Kasumi-1 (cell line): ENCODE measurements at places on chromosomes 5 and 9.

- peak; percentile 82 for DNase-seq
Observed at GRCh38 chr5:35863159-35863558, 6.5 kb downstream of the IL7R start.

DNA sequence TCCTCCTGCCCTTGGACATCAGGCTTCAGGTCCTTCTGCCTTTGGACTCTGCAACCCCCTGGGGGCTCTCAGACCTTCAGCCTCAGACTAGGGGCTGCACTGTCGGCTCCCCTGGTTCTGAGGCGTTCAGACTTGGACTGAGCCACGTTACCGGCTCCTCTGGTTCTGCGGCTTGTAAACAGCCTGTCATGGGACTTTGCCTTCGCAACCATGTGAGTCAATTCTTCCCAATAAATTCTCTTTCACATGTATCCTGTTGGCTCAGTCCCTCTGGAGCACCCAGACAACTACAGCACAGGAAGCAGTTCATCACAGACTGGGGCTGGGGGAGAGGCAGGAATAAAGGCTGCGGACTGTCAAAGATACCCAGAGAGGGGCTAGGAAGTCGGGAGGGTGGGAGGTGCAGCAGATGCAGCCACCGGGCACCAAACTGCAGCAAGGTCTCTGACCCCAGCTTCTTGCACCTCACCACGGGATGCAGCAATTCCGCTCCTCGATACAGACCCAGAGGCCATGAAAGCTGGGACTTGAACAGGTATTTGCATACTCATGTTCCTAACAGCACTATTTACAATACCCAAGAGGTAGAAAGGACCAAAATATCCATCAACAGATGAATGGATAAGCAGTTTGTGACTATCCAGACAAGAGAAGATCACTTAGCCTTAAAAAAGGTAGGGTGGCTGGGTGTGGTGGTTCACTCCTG lies 100.8 kb downstream of the COL23A1 start:
- DNase-seq: no peak

DNA sequence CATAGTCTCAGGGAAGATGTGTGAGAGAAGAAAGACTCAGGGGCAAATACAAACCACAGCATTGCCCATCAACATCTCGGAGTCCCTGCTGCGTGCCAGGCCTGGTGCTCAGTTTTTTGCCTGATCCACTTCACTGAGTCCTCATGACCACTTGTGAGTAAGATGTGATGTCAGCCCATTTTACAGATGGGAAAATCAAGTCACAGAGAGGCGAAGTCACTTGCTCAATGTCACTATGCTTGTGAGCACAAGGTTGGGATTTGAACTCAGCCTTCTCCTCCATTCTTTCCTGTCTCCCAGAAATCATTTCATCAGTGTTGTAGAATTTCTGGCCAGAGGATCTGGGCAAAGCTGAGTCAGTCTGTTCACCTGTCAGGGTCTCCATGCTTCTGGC lies 34.6 kb upstream of the PSD2 start:
- no peak for DNase-seq

- no peak for DNase-seq
Observed at GRCh38 chr5:100731768-100732167, 171.3 kb downstream of the ST8SIA4 start.

- no peak for DNase-seq
Observed at GRCh38 chr9:137237759-137238726, 3.0 kb upstream of the TUBB4B start.

- DNase-seq: no peak
Observed at GRCh38 chr9:68949271-68950000, 64.5 kb downstream of the PRKACG start.

DNA sequence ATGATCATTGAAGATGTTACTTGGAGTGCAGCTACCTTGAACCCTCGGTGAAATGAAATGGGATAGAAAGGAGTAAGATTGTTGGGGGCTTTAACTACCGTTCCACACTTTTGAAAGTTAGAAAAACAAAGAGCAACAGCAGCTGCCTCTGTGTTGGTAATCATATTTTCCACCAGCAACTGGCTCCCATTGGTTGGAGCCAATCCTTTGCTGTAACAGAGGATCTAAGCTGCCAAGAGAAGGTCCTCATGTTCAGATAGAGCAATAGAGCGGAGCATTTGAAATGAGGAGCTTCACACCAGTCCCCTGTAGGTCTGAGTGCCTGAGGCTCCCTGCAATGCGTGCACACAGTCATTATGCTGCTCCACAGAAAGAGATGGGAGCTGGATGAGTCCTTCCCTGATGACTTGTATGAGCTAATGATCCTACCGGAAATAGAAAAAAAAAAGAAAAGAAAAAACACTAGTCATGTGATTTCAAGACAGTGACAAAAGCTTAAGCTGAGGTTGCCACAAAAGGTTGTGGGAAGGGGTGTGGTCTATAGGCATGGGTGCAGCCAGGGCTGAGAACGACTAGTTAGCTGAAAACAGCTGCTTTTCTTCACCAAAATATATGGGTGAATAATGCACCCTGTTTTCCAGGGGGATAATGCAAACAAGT lies 300.7 kb downstream of the MLLT3 start:
- no peak for DNase-seq

DNA sequence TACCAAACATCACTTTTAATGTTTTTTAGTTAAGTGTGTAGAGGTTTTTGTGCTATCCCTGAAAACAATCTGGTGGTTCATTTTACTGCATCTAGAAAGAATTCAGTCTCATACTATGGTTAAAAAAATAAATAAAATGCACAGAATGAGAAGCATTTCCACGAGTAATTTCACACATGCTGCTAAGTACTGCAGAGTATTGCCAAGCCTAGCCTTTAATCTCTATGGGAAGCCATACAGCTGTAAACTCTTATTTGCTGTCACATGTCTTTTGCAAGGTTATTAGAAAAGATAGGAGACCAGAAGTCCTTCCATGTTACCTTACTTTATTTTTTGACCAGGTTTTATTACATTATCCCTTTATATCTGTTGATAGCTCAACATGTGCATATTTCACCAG lies 37.6 kb upstream of the MAN2A1 start:
- DNase-seq: no peak

DNA sequence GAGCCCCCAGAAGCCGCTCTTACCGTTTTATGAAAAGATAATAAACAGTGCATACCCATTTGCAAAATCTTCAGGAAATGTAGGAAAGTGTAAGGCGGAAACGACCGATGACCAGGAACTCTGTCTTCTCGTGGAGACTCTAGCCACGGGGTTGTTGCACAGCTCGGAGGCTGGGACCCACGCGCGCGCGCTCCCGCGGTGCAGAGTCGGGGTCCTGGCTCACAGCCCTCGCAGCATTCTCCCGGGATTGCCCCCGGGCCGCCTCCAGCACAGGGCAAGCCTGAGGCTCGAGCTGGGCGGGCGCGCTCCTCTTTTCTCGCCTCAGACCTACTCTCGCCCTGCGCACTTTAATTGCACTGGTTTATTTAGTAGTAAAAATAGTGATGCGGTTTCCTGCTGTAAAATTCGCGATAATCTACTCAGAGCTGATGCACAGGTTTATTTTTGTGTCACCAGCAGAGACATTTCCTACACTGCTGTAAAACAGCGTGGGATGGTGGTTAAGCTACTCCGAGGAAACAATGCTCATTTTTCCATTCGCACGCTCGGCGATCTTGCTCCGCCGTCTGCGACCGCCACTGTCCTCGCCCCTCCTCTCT lies 15.5 kb downstream of the TRIM7 start:
- DNase-seq: no peak

DNA sequence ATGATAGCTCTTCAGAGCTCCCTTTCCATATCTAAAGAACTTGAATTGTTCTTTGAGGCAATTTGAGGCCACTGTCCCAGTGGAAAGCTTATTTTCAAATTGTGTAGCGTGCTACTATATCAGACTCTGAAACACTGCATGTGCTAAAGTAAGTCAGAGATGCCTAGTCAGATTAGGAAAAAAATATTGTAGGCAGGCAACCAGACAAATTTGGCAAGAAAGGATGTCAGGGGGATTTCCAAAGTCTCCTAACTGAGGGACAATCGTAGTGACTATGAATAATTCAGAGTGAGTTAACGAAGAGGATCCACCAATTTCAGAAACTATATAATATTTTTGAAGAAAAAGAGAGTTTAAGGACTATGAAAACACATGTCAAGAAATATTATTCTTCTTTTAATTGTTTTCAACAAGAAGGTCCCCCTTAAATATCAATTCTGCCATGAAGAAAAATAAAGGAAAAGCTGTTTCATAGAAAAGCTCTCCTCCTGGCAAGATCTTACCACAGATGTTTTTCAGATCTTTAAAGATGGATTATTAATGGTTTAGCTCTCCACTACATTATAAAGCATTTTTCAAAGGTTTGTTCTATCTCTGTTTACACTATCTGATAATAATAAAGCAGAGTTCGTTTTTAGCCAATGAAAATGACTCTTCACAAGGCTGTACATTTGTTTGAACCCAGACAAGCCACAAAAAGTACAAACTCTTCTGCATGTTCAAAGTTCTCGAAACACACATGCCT lies 273.5 kb upstream of the PTGER4 start:
- DNase-seq: no peak

DNA sequence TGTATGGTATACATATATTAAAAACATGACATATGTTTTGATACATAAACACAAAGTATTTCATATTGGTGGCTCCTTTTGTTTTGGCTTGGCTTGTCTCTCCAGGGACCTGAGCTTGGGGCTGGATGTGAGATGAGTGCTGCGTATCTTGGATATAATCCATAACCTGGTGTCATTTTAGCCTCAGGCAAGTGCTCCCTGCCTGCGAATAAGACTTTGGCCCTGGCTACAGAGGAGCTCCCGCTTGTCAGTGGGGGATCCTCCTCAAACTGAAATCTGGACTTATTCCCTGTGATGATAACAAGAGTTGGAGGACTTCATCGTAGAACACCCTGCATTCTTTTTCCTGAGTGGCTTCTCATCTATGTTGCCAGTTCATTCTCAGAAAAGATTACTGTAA lies 341.7 kb upstream of the CLINT1 start:
- DNase-seq: no peak

GRCh38 chr5:142821034-142821732 lies 51.0 kb downstream of the ARHGAP26 start:
- no peak for DNase-seq

DNA sequence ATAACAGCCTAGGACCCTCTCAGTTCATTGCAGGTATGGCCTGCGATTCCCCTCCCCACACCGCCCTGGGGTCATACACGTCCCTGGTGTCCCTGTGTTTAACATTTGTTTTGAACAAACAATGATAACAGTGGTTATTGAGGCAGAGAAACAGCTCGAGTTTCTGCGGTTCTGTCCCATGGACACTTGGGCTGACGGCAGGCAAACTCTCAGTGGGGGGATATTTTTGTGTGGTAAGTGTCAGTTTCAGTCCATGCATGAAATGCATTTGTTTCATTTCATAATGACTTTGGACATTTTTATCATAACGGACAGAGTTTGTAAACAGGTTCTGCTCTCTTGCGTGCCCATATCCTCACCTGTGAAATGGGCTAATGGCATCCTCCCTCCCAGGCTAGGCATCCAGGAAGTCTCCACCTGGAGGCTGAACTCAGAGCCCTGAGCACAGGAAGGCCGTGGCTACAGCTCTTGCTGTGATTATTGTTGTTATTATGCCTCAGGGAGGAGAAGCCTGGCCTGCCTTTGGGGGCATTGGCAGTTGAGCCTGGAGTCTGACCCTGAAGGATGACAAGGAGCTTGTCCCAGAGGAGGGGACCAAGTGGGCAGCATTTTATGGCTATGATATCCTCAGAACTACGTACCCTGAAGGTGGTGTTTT lies 190.9 kb downstream of the GADD45G start:
- no peak for DNase-seq

DNA sequence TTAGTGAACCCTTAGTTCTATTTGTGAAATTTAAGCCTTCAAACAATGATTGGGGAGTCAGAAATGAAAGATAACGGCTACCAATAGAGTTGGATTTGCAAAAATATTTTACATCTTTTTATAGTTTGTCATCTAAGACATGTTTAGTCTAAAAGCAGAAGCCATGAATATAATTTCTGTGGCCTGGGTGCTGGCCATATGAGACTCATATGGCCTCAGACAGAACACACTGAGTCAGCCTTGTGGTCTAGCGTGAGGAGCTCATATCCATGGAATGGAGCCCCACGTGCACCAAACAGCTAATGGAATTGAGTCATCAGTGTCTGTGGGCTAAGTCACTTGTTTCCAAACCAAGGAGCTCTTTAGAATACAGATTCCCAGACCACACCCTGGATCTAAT lies 240.7 kb upstream of the NREP start:
- peak; percentile 12 for DNase-seq

DNA sequence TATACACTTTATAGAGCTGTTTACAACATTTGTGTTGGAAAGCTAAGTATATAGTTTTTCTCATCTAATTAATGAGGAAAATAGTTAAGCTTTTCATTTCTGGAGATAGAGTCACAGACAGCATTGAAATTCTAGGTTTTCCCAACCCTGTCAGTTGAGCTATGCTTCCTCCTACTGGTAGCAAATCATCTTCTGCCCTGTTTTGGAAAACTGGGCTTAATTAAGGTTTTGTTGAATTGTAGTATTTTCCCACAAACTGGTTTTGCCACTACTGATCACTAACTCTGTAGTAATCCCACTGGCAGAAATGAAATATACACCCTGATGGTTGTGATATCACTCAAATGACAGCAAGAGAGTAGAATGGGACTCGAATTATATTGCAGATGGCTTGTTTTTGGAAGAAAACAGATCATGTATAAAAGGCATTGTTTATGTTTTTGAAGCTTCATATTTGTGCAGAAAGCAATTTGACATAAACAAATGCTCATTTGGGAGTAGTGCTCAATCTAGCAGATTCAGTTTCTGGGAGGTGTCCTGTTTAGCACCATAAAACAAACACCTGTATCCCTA lies 46.6 kb downstream of the CD180 start:
- no peak for DNase-seq

DNA sequence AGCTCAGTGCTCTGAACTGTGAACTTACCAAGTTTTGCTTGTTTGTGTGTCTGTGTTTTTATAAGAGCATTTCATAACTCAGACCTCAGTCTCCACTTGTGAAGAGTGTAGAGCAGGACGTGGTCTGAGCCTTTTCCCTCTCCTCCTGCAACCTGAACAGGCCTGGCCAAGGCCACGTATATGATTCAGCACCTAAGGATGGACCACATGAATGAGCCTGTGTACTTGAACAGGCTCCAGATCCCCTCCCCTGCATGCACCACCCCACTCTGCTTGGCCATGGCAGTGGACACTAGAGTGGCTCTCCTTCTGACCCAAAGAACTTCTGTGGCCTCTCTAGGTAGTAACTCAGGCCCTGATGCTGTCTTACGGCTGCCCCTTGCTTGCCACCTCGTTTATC lies 125.9 kb upstream of the FSTL4 start:
- no peak for DNase-seq

DNA sequence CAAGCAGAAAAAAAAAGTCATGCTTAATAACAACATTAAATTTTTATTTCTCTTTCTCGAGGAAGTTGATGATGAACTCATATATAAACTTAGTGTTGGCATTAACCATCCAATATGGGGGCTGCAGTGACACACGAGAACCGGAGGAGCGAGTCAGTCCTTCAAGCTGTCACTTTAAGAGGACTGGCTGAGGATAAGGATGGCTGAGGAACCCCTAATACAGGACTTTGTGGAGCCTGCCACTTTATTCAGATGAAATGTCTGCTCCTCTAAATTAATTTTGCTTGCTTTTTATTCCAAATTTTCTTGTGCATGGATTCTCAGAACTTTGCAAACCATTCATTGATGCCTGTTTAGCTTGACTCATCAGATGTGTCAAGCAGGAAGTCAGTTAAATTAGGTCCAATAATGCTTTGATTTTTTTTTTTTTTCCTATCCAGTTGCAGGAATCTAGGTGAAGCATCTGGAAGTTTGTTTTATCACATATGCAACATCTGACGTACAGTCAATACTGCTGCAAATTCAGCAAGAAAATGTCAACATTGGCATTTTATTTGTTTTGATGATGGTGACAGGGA lies 144.2 kb upstream of the COL5A1 start:
- no peak for DNase-seq
